ENCODE measurements at places on chromosomes 4 and X.
A peak's percentile ranks its signal among the peaks of the same experiment; 100 is the strongest.

DNA sequence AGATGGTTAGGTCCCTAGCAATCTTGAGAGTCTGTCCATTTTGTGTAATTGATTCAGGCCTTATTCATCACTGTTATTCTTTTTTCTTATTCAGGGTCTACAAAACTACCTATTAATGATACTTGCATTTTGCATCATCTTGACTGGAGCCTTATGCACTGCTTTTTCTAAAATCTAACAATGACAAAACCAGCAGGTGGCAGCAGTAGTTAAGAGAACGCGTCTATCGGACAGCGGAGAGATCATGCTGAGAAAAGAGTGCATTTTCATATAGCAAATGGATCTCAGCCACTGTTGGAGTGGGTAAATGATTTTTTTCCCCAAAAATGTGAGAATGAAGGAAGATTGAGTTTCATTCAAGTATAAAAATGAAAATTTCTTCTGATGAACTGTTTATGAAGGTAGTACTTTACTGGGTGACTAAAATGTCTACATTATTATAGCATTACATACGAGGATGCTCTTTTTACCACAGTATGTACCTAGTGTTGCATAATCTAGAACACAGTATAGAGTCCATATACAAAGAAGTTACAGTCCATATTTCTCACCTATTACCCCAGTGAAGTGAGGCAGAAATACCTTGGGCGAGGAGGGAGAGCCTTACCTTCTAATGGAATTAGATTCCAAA, 43.2 kb downstream of the TMEM144 start:
- peak; percentile 71 for DNase-seq

DNA sequence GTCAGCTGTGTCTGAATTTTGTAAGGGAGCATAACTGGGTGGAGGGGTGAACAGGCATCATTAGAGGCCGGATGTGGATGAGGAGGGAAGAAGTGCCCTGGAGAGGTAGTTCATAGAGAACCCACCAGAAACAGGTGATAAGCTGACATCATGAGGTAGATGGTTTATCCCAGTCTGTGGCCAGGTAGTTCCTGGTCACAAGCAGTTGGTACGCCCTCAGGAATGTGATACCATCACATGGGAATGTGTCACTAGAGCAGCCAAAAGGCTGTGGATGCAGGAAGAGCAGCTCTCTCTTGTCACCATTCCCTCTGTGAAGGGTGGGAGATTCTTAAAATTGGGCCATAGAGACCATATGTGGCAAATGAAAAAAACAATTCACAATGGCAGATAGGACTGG, 21.9 kb downstream of the MSN start:
- no peak for DNase-seq

- no peak for DNase-seq
These were observed 3.1 kb downstream of the DUSP9 start for GRCh38 chrX:153649915-153650782.

GRCh38 chr4:23279377-23279986, 586.7 kb downstream of the GBA3 start:
- DNase-seq, result peak; percentile 33

Measured in fibroblast of lung (primary cell).